H9 (cell line): ENCODE measurements at places on chromosomes 5 and 9.
A peak's percentile ranks its signal among the peaks of the same experiment; 100 is the strongest.

DNA sequence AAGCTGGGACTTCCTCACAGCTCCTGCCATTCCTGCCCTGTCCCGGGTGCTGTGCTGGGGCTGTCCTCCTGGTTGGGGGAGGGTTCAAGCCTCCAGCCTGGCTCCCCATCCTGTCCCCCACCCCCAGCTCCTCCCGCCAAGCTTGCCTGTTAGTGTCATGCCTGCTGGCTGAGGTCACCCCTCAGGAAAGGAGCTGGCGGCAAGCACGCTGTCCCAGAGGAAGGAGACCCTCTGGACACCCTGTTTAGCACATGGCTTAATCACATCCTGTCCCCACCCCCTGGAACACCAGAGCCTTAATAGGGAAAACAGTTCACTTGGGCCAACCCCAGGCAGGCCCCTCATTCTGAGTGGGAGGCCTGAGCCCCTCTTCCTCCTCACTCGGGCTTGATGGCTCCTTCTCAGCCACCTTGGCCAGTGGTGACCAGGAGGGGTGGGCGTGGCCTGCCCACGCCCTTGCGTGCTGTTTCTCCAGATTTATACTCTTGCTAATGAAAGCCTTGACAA, 9.2 kb upstream of the PHYHD1 start:
- peak; percentile 62 for DNase-seq

DNA sequence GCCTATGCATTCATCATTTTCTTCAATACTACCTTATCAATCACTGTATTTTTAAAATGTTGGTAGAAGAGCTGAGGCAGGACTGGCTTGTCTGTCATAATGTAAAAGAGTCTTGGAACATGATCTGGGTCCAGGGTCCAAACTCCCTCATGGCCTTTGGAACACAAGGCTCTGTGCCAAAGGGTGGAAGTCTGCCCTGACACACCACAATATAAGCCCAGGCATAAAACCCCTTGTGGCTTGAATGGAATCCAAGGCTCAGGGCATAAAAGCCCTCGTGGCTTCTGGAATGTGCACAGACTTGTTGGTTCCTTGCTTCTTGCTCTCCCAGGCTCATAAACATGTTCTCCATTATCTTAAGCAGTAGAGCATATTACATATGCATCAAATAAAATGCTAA, 48.0 kb downstream of the GABRB2 start:
- no peak for DNase-seq

DNA sequence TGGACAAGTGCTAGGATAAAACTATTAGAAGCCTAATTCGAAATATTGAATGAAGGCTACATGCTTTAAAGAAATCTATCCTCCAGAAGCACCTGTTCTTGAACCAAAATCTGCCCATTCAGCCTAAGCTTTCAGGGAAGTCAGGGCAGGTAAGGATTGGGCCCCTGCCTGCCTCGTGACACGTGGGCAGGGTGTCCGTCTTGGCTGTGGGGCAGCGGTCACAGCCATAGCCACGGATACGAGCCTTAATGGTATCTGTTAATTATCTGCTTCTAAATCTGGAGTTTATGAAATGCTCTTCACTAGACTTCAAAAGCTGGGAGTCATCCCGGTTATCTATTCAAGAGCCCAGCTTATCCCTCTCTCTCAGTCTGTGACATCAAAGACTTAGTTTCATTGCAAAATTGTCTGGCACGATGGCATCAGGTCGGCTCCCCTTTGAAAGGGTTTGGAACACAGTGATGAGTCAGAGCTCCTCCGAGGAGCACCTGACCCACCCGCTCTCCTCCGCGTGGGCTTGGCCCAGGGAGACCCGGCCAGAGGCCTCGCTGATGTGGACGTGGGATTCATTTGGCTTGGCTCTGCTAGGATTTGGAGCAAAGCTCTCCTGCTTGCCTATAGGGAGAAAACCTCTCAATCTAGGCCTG, 135.9 kb downstream of the MACROH2A1 start:
- no peak for DNase-seq

DNA sequence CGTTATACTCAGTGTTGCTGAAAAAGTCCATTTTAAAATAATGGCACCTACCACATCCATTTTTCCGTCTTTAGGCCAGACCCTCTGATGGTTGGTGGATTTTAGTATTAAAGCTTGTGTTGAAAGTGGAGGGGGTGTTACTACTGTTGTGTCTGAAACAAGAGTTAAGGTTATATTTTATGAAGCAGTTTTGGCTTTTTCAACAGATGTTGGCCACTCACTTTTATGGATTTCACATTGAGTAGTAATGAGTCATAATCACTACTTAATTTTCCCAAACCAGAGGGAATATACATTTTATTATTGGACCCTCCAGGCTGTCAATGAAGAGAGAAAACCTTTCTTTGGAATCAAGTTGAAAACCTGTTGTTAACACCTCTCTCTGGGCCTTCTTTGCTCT, 88.0 kb downstream of the TRIO start:
- no peak for DNase-seq

- no peak for DNase-seq
These were observed 1.0 kb downstream of the FAM200C start for GRCh38 chr5:160398806-160399205.

GRCh38 chr5:36537724-36538123, 68.7 kb upstream of the SLC1A3 start:
- no peak for DNase-seq
